ENCODE measurements at places on chromosomes 16 and 17.
A peak's percentile ranks its signal among the peaks of the same experiment; 100 is the strongest.

DNA sequence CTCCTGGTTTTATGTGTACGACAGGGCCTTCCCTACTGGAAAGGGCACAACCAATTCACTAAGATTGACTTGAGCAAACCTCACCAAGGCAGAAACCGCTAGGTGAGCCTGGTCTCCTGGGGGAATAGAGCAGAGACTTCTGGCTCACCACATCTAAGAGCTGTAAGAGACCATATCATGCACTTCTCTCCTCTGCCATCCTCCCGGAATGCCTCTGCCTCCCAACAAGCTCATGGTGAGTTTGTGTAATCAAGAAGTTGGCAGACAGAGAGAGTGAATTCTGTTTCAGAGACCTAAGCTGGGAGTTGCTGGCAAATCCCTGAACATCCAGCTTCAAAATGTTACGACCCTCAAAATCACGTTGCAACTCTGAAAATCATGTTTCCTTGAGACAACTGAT lies 154.8 kb downstream of the SLC39A11 start:
- no peak for DNase-seq

DNA sequence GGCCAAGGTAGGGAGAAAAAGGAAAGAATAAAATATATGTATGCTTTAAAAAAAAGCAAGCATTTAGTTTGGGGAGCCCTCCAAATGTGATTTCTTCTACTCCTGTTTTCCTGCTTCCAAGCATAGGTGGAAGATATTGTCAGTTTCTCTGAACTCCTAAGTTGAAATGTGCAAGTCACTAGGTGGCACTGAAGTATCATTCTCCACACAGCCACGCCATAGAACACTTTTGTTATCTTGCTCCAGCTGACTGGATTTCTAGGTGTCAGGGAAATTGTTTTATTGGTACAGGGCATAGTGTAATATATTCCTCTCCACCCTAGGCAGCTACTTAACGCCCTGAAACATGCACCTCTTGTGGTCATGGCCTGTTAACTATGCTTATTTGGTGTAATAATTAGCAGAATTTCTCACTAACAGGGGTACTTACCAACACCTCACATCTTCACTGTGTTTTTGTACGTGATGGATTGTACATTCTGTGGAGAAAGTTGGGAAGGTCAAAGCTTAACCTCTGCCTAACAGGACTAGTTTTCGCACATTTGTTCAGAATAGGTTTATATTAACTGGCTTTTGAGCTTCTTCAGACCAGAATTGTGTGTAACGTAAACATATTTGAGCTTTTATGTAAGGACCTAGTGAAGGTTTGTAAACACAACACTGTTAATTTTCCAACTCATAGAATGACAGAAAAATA lies 69.3 kb downstream of the FTO start:
- DNase-seq = no peak

GRCh38 chr17:75501378-75502071 lies 13.8 kb downstream of the CASKIN2 start:
- no peak for DNase-seq

DNA sequence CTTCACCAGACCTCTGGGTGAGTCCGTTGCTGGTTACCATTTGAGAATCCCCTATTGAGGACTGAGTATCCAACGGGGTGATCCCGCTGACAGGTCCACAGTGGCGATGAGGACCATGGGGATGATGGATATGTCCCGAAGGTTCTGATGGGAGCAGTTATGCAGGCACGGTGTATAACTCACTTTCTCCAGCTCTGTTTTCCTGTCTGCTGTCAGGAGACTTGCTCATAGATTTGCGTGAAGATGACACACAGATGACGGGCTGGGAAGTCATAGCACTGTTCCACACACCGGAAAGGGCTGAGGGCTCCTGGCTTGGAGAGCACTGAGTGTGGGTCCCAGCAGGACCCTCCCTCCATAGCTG lies 22.2 kb upstream of the ADCY7 start:
- no peak for DNase-seq

DNA sequence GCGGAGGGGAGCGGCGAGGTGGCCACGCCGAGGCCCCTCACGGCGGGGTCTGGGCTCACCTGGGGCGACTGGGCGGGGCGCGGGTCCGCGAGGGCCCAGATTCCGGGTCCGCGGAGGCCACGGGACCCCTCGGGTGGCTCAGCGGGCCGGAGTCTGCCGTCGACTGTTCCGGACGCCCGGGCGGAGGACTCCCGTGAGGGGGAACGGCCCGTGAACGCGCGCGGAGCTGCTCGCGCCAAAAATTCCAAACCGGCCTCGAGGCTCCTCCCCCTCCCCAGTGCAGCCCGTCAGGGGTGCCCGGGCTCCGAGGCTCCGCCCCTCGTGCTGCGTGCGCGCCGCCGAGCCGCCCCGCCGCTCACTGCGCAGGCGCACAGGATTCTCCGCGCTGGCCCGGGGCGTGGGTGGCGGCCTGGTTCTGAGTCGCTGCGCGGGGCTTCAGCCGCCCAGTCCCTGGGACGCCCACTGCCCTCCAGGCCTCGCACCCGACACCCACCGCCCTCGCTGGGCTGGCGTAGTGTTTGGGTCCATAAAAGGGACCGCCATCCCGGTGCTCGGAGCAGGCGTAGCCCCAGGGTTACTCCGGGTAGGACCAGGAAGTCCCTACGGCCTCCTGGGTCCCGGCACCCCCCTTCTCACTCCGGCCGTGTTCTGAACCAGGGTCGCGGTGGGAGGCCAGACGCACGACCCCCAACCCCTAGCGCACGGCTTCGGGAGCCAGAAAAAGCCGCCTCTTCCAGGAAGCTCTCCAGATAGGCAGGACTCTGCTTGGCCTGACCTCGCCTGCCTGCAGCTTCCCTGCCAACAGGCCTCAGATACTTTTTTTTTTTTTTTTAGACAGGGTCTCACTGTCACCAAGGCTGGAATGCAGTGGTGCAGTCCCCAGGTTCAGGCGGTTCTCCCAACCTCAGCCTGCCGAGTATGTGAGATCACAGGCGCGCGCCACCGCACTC lies at the start of gene PKMYT1:
Gene PKMYT1, minus strand, starts transcription at position 220 of the 950 bp plus-strand sequence. CDS start 789 bp downstream, outside the sequence.
- DNase-seq = peak; percentile 94

- DNase-seq = peak; percentile 36
Observed at GRCh38 chr16:56191156-56191815, at the start of gene GNAO1. Gene GNAO1 (plus strand): TSS chr16:56191489. CDS start chr16:56192236, 747 bp downstream.

- no peak for DNase-seq
Observed at GRCh38 chr16:12377497-12377896, 401.0 kb downstream of the SNX29 start.

- peak; percentile 50 for DNase-seq
Observed at GRCh38 chr17:76272541-76273444, 7.6 kb downstream of the UBALD2 start.

GRCh38 chr17:67980456-67980855 lies 15.8 kb downstream of the C17orf58 start:
- no peak for DNase-seq

- peak; percentile 47 for DNase-seq
Observed at GRCh38 chr17:38943607-38944006, 18.2 kb downstream of the LASP1NB start.

DNA sequence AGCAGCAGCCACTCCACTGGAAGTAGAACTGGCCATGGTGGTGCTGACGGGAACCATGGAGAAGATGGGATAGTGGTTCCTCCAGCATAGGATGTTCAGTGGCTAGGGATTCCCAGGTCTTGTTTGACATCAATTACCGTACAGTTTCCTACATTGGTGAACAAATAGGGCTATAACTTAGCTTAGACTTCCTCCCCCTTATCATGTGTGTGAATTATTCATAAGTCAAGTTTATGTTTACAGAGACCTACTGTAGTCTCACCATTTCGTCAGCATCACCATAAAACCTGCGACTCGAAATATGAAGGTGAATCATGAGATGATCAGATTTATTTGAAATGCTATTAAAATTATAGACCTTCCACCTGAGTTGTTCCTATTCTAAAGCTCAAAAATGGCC lies 1.2 kb downstream of the KRTAP2-3 start:
- no peak for DNase-seq

- DNase-seq = no peak
Observed at GRCh38 chr17:79938336-79939093, 97.2 kb downstream of the TBC1D16 start.

DNA sequence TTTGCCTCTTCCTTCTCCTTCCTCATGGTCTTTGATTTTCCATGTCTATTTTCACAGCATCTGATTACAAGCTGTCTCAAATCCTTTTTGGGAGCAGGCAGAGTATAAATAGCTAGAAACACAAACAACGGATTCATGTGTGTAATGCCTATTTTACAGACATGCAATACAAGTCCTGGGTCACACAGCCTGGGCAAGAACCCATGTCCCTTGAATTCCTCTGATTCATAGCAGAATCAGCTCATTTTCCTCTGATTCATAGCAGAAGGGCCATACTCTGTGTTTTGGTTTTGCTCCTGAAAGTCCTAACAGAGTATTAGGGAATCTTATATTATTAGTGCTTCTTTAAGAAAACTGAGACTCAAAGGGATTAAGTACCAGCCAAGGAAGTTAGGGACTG lies 71.3 kb downstream of the IRX5 start:
- no peak for DNase-seq

DNA sequence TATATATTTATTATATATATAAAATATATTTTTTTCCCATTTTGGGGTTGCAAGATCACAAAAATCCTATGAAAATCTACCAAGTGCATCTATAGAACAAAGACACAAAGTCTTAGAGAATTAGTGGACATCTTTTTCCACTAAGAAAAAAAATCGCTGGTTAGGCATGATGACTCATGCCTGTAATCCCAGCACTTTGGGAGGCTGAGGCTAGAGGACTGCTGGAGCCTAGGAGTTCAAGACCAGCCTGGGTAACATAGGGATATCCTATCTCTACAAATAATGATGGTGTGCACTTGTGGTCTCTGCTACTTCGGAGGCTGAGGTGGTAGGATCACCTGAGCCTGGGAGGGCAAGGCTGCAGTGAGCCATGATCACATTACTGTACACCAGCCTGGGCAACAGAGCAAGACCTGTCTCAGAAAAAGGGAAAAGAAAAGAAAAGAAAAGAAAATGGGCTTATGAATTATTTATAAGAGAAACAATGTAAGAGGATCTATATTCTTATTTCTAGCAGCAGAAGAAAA lies 185.1 kb upstream of the PSMD7 start:
- no peak for DNase-seq

- DNase-seq = no peak
Observed at GRCh38 chr16:75121949-75122568, 5.5 kb upstream of the LDHD start.

DNA sequence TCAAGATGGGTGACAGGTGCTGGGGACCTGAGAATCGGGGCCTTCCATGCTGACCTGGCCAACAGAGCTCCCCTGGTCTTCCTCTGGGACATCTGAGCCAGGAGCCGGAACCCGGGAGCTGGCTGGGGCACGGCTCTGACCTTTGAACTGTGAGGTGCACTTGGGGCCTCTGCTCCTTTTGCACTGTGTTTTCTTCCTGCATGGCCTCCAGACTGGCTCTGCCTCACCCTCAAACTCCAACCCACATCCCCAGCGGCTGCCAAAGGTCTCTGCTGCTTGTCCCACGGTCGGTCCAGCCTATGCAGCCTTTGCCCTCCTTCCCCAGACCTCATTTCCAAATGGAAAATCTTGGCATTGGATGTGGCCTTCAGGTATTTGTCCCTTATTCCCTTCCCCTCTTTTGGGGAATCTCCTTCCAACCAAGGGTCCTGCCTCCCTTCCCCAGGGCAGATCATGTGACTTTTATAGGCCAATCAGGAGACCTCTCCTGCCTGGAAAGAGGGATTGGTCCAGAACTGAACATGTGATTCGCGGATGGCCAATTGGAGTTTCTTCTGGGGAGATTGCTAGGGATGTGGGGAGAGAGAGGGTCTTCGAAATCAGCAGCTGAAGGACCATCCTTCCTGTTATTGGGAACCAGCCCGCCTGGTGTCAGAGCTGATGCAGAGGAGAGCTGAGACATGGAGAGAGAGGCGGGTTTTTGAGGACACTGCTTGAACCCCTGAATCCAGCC lies 117.9 kb downstream of the CYLD start:
- DNase-seq = no peak

DNA sequence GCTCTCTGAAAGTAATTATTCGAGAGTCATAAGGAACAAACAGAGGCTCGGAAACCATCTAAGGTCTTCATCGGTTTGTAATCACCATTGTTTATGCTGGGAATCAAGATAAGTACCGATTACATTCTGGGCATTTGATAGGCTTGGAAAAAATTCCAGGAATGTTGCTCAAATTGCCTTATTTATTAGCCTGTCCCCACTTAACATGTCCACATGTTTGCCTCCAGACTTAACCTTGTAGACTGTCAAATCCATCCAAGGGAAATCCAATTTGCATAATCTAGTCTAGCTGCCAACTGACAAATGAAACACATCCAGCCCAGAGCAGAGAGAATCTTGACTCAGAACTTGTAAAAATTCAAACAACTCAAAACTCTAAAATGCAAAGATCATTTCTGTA lies 51.3 kb upstream of the TMC5 start:
- no peak for DNase-seq

DNA sequence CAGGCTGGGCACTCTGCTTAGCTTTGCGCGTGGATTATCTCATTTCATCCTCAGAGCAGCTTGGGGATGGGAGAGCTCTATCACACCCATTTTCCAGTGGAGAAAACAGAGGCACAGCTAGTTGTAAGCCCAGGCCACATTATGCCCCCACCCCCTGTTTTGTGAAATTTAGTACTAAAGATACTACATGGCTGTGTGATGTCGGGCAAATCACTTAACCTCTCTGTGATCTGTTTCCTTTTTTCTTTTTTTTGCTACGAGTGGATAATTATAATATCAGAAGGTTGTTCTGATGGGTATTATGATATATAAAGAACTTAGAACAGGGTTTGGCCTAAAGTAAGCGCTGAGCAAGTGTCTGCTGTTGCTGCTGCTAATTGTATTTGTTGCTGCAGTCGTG lies 41.6 kb downstream of the ABAT start:
- no peak for DNase-seq

GRCh38 chr17:49375544-49375943 lies 13.5 kb upstream of the ZNF652 start:
- DNase-seq = no peak

DNA sequence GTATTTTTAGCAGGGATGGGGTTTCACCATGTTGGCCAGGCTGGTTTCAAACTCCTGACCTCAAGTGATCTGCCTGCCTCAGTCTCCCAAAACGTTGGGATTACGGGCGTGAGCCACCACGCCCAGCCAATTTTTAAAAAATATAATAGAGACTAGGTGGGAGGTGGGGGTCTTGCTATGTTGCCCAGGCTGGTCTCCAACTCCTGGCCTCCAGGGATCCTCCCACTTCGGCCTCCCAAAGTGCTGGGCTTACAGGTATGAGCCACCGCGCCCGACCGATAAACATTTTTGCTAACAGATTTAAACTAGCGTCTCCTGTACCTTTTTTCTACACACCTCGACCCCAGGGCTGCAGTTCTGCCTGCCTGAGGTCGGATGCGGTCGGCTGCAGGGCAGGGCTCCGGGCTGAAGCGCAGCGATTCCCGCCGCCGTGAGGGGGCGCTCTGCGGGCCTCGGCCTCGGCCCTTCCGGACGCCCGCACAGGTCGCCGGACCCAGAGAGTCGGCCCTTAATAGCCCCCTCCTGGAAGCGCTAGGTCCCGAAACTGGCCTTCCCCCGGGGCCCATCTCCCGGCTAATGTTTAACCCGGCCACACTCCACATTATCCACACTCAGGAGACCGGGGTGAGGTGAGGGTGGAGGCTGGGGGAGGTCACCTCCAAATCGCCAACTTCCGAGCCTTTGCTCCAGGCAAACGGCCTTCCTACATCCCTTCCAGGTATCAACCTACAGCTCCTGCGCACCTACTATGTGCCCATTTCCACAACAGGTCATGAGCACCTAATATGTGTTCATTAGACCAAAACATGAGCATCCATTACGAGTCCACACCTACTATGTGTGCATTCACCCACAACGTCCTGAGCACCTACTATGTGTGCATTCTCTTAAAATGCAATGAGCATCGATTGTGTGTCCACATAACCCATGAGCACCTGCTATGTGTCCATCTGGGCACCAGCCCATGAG lies 2.0 kb upstream of the GLIS2 start:
- peak; percentile 20 for DNase-seq
